IMR-90 (cell line): ENCODE measurements at places on chromosomes 6 and 20. TPM values are rescaled to one million over a fixed set of nuclear protein-coding genes. Genes with fewer than 3 reads are reported as not detected.

GRCh38 chr20:36463212-36464061 lies 77.9 kb upstream of the MYL9 start:
- H3K4me1 ChIP-seq: peaks cover 38% of the 10 kb centered on the region
- peak overlapping the region; percentile 82 for H3K4me3 ChIP-seq
- H3K27ac ChIP-seq: peak overlapping the region; percentile 98
- DNase-seq: no peak
- H3K36me3 ChIP-seq: peaks cover 6% of the 10 kb centered on the region; the same call in 1 of the 2 replicates
- no peaks in the 10 kb centered on the region for H3K27me3 ChIP-seq

DNA sequence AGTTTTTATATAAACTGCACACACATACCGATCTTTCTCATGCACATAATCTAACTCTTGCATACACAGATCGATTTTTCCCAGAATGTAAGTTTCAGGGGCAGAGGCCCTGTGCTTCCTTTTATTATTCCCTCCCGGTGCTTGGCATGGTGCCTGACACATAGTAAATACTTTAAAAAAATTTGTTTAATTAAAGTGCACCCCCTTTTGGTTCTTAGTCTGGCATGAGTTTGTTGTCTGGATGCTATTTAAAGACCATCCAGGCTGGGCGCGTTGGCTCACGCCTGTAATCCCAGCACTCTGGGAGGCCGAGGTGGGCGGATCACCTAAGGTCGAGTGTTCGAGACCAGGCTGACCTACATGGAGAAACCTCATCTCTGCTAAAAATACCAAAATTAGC lies 5.4 kb upstream of the DEK start:
- no peaks in the 10 kb centered on the region; the same call in 1 of the 2 replicates for H3K27me3 ChIP-seq
- no peak overlapping the region for H3K27ac ChIP-seq
- H3K4me1 ChIP-seq: 0 out of 2 replicates have a peak, but pooled peaks cover 2% of the 10 kb centered on the region
- no peak for DNase-seq
- H3K36me3 ChIP-seq: no peaks in the 10 kb centered on the region
- H3K4me3 ChIP-seq: no peak overlapping the region

DNA sequence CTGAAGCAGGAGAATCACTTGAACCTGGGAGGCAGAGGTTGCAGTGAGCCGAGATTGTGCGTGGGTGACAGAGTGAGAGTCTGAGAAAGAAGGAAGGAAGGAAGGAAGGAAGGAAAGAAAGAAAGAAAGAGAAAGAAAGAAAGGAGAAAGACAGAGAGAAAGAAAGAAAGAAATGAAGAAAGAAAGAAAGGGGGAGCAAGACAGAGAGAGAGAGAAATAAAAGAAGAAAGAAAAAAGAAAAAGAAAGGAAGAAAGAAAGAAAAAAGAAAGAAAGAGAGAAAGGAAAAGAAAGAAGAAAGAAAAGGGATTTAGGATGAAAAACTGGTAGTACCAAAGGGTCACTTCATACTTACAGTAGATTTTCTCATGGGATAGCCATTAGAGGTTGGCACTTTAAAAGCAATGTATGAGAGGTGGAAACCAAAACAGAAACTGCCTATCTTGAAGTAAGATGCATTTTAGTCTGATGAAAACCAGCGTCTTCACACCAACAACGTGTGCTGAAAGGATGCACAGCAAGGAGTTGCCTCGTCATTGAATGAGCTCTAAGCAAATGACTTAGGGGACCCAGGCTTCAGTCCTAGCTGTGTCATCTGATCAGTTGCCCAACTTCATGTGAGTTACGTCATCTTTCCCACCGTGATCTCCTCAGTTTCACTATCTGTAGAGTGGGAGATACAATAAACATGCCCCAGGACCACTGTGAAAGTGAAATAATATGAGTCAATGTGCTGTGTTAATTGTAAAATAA lies 133.9 kb upstream of the NEDD9 start:
- no peak for DNase-seq
- no peak overlapping the region for H3K27ac ChIP-seq

DNA sequence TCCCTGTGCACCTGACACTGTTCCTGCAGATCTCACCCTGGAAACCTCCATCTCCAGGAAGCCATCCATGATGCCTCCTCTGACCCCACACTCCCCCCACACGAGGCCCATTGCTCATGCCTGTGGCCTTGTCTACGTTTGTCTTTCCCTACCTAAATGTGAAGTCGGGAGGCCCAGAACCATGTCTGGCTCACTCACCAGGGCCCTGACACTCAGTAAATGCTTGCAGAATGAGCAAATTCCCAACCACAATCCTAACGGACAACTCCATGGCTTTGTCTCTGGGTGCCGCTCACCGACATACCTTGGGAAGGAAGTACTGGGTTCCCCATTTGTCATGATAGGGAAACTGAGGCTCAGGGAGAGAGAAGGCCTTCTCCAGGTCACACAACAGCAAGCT lies 7.3 kb downstream of the PEDS1 start:
- H3K36me3 ChIP-seq: peaks cover 51% of the 10 kb centered on the region
- peak; percentile 53 for DNase-seq

GRCh38 chr20:25218492-25218891 lies 23.0 kb downstream of the ENTPD6 start:
- no peaks in the 10 kb centered on the region for H3K27me3 ChIP-seq
- DNase-seq: no peak
- H3K27ac ChIP-seq: no peak overlapping the region
- H3K4me1 ChIP-seq: peaks cover 3% of the 10 kb centered on the region; the same call in 1 of the 2 replicates
- peaks cover 25% of the 10 kb centered on the region for H3K36me3 ChIP-seq
- no peak overlapping the region for H3K4me3 ChIP-seq

Gene ANKRD66
- total RNA-seq: not detected in 2 replicates

Gene HTR1B
- under 0.01 and 0.36 TPM in 2 replicates for total RNA-seq
